GM03348 (cell line): ENCODE measurements at places on chromosomes 5 and 9.

GRCh38 chr5:167295681-167296005 is 995.8 kb upstream of the WWC1 start:
- DNase-seq: peak; percentile 6

DNA sequence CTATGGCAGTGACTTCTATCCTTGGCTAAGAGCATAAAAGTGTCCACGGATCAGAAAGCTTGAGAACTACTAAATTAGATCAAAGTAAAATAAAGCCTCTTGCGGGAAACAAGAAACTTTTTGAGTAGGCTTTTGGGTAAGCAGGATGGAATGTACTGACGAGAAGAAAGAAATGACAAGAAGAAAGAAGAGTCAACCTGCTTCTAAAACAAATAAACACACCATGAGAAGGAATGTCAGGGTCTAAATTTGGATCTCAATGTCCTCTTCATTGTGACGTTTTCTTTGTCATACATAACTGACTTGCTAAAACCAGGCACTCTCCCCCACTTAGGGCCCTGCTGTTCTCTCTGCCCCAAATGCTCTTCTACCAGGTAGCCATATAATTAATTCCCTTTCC is 290.1 kb upstream of the PTGER4 start:
- DNase-seq: no peak

DNA sequence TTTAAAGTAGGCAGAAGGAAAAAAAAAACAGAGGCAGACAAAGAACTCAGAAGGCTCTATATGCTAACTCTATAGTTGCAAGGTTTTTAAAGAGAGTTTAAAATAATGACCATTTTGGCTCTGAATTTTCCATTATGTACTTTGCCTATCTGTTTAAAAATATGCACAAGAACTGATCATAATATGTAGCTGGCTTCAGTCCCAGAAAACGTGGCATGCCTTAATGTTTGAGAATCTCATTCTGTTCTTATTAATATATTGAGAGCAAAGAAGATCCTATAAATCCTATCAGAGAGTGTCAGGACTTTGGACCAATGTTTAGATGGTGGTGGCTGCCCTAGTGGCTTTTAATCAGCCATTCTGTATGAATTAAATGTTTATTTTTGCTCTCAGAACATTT is 121.5 kb downstream of the JMY start:
- no peak for DNase-seq

- DNase-seq: no peak
Observed at GRCh38 chr5:58818465-58818864, 235.6 kb downstream of the RAB3C start.

DNA sequence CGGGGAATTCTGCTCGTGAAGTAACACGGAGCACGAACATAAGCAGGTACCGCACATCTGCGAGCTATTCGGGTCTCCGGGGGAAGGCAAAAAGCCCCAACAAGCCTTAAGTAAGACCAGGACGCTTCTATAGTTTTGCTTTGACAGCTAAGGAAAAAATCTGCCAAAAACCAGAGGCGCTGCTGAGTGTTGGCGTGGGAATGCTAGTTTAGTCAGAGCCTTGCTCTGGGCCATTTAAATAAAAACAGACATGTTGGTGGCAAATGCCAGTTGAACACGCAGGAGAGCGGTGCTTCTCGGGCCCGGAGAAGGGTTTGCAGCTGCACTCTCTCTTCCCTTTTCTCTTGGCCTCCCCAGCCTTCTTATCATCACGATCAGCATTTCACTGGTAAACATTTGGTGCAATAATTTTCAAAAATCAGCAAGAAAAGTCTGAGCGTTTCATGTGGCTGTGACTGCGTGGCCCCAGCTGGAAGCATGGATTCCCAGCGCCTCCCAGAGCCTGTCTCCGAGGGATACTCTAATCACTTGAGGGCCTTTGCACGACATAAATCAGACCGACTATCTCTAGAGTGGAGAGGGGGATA is 6.4 kb upstream of the NOTCH1 start:
- peak; percentile 82 for DNase-seq

DNA sequence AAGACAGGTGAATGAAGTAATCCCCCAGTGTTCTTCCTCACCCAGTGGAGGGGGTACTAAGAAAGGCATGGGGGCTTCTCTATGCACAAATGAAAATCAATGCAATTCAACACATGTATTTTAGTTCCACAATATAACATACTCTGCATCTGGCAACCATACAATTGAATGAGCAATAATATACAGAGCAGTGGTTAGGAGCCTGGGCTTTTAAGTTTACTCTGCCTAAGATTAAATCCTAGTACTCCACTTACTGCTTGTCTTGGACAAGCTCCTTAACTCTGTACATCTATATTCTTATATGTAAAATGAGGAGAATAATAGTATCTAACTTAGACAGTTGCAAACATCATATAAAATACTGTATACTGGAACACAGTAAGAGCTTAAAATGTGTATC is 195.4 kb upstream of the TRIM32 start:
- no peak for DNase-seq

GRCh38 chr5:178544166-178544834 is 45.9 kb downstream of the COL23A1 start:
- no peak for DNase-seq

- no peak for DNase-seq
Observed at GRCh38 chr5:65986050-65986451, 59.7 kb downstream of the ERBIN start.

GRCh38 chr9:133726401-133727276 is 11.5 kb downstream of the SARDH start:
- peak; percentile 68 for DNase-seq

DNA sequence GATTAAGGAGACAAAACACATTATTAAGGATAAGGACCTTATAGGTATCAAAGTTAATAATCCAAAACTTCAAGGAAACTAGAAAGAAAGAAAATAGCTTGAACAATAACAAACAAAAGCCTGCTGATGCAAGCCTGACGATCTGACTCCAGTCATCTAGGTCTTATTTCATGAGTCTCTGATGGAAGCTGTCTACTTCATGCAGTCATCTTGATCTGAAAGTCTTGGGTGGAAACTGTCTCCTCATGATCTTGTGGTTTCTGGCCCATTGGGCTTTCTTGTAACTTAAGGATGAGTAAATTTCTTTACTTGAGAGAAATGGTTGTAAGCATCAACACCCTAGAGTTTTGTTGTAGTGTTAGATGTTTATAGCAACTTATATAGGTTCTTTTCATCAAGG is 20.6 kb upstream of the PSIP1 start:
- DNase-seq: no peak

- peak; percentile 81 for DNase-seq
Observed at GRCh38 chr5:111735583-111736270, 21.3 kb downstream of the NREP start.

- peak; percentile 50 for DNase-seq
Observed at GRCh38 chr5:142474431-142475094, 149.7 kb upstream of the SPRY4 start.

GRCh38 chr5:102018690-102019089 is 277.4 kb downstream of the SLCO4C1 start:
- no peak for DNase-seq

- no peak for DNase-seq
Observed at GRCh38 chr9:89448821-89449220, 49.1 kb downstream of the SEMA4D start.

DNA sequence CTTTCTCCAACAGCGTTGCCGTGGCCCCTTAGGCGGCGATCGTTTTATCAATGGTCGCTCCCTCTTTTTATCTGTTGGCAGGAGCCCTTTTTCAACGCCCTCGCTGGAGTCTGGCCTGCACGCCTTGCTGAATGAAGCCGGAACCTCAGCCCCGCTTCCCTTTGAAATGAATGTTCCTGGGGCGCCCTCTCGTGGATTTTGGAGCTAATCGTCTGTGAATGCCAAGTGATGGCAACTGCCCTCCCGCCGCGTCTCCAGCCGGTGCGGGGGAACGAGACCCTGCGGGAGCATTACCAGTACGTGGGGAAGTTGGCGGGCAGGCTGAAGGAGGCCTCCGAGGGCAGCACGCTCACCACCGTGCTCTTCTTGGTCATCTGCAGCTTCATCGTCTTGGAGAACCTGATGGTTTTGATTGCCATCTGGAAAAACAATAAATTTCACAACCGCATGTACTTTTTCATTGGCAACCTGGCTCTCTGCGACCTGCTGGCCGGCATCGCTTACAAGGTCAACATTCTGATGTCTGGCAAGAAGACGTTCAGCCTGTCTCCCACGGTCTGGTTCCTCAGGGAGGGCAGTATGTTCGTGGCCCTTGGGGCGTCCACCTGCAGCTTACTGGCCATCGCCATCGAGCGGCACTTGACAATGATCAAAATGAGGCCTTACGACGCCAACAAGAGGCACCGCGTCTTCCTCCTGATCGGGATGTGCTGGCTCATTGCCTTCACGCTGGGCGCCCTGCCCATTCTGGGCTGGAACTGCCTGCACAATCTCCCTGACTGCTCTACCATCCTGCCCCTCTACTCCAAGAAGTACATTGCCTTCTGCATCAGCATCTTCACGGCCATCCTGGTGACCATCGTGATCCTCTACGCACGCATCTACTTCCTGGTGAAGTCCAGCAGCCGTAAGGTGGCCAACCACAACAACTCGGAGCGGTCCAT is 10.0 kb downstream of the S1PR3 start:
- peak; percentile 90 for DNase-seq
